ENCODE measurements at places on chromosomes 7 and 10. TPM values are rescaled to one million over a fixed set of nuclear protein-coding genes. Genes with fewer than 3 reads are reported as not detected.

GRCh38 chr7:81484261-81484660 is 285.6 kb downstream of the HGF start:
- no peak overlapping the region for H3K27ac ChIP-seq
- H3K4me3 ChIP-seq, result no peak overlapping the region
- no peaks in the 10 kb centered on the region for H3K27me3 ChIP-seq
- no peaks in the 10 kb centered on the region for H3K4me1 ChIP-seq

- H3K27ac ChIP-seq, result no peak overlapping the region
- no peak for DNase-seq
- peaks cover 3% of the 10 kb centered on the region for H3K36me3 ChIP-seq
- no peak overlapping the region for H3K4me3 ChIP-seq
- H3K27me3 ChIP-seq, result no peaks in the 10 kb centered on the region
These were observed 16.4 kb upstream of the ABCA13 start for GRCh38 chr7:48154792-48155413.

GRCh38 chr10:71659737-71660136 is 59.8 kb downstream of the C10orf105 start:
- DNase-seq, result no peak
- no peak overlapping the region for H3K4me3 ChIP-seq
- H3K27ac ChIP-seq, result no peak overlapping the region
- peaks cover 5% of the 10 kb centered on the region for H3K36me3 ChIP-seq
- H3K27me3 ChIP-seq, result peaks cover 2% of the 10 kb centered on the region
- H3K4me1 ChIP-seq, result peaks cover 21% of the 10 kb centered on the region

DNA sequence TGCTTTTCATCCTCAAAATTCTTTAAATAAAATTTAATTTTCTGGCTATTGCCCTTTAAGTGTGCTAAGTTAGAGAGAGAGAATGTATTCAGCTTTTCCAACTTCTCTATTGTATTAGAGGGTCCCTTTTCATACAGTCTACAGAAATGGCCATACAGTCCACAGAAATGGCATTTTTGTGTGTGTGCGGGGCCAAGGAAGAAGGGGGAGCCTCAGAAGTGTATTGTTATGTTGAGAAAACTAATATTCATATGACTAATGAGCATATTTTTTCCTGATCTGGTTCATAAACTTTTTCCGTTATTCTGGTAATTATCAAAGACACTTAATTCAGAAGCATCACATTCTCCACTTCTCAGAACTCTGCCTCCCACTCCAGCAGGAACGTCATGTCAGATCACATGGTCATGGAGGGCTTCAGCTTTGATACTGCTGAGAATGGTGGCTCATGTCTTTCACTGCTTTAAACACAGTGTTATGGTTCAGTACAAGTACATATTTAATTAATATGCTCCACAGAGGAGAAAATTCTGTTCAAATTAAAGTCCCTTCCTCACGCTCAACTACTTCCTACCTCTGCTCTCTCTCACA is 37.1 kb downstream of the ELMO1 start:
- H3K27ac ChIP-seq, result no peak overlapping the region
- H3K4me1 ChIP-seq, result no peaks in the 10 kb centered on the region
- no peak overlapping the region for H3K4me3 ChIP-seq
- H3K36me3 ChIP-seq, result peaks cover 7% of the 10 kb centered on the region

DNA sequence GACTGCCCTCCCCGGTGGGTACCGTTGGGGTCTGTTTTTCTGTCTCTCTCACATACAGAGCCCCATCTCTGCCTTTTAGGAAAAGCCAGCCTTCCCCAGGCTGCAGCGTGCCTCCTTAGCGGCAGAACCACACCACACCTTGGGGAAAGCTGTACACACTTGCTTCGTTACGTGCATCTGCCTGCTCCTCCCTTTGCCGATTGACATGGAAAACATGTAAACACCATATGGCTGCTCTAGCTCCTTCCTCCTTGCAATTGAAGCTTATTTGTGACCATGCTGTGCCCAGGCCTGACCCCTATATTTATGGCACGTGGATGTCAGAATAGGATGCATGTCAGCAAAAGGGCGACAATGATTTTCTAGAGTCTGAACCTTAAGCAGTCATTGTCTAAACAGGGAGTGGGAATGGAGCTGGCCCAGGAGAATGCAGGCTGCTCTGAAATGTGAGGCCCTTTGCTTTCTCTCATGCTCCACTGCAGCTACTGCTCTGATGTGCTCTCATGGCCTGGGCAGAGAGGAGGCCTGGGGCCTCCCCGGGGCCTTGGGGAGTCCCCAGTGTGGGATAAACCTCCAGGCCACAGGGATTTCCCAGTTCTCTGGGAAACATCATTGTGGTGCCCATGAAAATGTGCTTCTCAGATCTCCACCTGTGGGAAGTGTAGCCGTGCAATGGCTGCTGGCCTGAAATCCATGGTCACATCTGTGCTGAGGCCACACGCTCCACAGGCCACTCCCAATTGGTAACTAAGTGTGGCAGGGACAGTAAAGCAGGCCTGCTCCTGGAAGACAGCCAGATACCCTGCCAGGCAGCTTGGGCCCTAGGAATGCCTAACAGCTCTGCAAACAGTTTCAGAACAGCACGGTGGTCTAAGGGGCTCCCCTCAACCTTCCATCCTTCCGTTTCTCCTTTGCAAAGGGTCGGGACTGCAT is 18.6 kb downstream of the PDE6C start:
- no peaks in the 10 kb centered on the region for H3K36me3 ChIP-seq
- no peak for DNase-seq
- no peaks in the 10 kb centered on the region for H3K27me3 ChIP-seq
- H3K4me3 ChIP-seq, result no peak overlapping the region

GRCh38 chr7:77727936-77728701 is 31.9 kb downstream of the RSBN1L start:
- H3K36me3 ChIP-seq, result no peaks in the 10 kb centered on the region
- H3K27ac ChIP-seq, result no peak overlapping the region
- H3K4me3 ChIP-seq, result no peak overlapping the region
- no peaks in the 10 kb centered on the region for H3K27me3 ChIP-seq
- H3K4me1 ChIP-seq, result no peaks in the 10 kb centered on the region

CHRM2 gene
- total RNA-seq, result not detected

LEP gene
- total RNA-seq, result not detected

GRCh38 chr10:18312374-18313139 is 172.3 kb downstream of the CACNB2 start:
- no peak for DNase-seq
- H3K4me1 ChIP-seq, result no peaks in the 10 kb centered on the region
- H3K4me3 ChIP-seq, result no peak overlapping the region
- no peaks in the 10 kb centered on the region for H3K36me3 ChIP-seq

DNA sequence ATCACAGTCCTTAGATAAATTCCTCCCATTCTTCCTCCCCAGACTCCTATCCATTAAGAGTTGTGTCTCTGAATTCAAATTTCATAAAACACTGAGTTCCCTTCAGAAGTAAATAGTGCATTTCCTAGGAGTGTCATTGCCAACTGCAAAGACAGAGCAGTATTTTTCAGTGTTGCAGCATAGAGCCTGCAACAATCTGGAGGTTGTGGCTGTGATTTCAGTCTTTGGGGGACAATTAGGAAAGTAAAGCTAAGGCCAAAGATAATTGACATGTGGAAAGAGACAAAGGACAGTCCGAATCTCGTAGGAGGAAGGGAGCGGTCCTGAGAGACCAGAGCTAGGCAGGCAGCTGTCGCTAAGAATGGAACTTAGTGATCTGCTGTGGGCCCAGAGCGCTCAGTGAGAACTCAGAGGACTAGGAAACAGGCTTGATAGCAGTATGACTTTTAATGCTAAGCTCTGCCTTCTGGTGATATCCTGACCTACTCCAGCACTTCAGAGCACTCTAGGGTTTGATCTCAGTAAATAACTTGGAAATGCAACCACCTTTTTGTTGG is 46.2 kb downstream of the PRPF18 start:
- H3K4me3 ChIP-seq, result no peak overlapping the region
- H3K4me1 ChIP-seq, result peaks cover 1% of the 10 kb centered on the region
- no peaks in the 10 kb centered on the region for H3K36me3 ChIP-seq
- no peak overlapping the region for H3K27ac ChIP-seq
- DNase-seq, result no peak
- no peaks in the 10 kb centered on the region for H3K27me3 ChIP-seq

DNA sequence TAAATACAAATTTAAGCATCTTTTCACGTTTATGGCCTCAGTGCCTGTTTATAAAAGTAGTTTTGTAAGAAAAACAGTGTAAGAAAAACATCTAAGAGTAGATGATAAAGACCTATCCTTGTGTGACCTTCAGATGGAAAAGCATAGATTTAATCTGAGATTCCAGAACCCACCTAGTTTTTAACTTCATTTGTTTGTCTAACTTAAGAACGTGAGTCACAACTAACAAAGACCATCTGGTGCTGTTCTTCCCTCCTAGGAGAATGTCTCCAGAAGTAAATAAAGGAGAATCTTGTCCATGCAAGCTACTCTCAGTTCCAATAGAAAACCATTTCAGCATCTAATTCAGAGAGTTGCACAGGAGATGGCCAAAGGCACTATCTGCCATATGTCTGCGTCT is 265.4 kb upstream of the C7orf33 start:
- H3K27me3 ChIP-seq, result no peaks in the 10 kb centered on the region
- no peak overlapping the region for H3K27ac ChIP-seq
- no peak for DNase-seq
- H3K36me3 ChIP-seq, result peaks cover 6% of the 10 kb centered on the region
- peaks cover 4% of the 10 kb centered on the region for H3K4me1 ChIP-seq

NRG3 gene
- 1.6 TPM for total RNA-seq

DNA sequence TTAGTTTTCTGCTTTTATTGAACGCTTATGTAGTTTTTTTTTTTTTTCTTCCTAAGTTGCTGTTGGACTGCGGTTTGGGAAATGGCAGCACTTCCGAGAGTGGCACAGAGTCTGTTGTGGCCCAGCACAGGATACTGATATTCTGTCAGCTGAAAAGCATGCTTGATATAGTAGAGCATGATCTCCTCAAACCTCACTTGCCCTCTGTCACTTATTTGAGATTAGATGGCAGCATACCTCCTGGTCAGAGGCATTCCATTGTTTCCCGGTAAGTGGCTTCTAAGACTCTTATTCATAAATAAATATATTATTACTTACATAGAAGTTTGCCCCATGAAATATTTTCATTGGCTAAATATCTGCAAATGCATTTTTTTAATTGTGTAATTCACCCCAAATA is 101.1 kb downstream of the BTAF1 start:
- H3K27me3 ChIP-seq, result no peaks in the 10 kb centered on the region
- H3K4me1 ChIP-seq, result no peaks in the 10 kb centered on the region
- no peak overlapping the region for H3K27ac ChIP-seq
- H3K4me3 ChIP-seq, result no peak overlapping the region
- H3K36me3 ChIP-seq, result peaks cover 65% of the 10 kb centered on the region
- DNase-seq, result no peak

GRCh38 chr7:1666823-1667565 is 3.1 kb upstream of the ELFN1 start:
- no peaks in the 10 kb centered on the region for H3K36me3 ChIP-seq
- H3K4me3 ChIP-seq, result peak overlapping the region; percentile 34
- no peaks in the 10 kb centered on the region for H3K4me1 ChIP-seq
- peaks cover 51% of the 10 kb centered on the region for H3K27me3 ChIP-seq
- H3K27ac ChIP-seq, result no peak overlapping the region

- H3K4me1 ChIP-seq, result peaks cover 6% of the 10 kb centered on the region
- H3K27ac ChIP-seq, result no peak overlapping the region
- peak; percentile 52 for DNase-seq
- no peak overlapping the region for H3K4me3 ChIP-seq
- no peaks in the 10 kb centered on the region for H3K27me3 ChIP-seq
These were observed 12.1 kb downstream of the HKDC1 start for GRCh38 chr10:69232252-69232651.

HTRA1 gene
- total RNA-seq, result 11.1 TPM

DNA sequence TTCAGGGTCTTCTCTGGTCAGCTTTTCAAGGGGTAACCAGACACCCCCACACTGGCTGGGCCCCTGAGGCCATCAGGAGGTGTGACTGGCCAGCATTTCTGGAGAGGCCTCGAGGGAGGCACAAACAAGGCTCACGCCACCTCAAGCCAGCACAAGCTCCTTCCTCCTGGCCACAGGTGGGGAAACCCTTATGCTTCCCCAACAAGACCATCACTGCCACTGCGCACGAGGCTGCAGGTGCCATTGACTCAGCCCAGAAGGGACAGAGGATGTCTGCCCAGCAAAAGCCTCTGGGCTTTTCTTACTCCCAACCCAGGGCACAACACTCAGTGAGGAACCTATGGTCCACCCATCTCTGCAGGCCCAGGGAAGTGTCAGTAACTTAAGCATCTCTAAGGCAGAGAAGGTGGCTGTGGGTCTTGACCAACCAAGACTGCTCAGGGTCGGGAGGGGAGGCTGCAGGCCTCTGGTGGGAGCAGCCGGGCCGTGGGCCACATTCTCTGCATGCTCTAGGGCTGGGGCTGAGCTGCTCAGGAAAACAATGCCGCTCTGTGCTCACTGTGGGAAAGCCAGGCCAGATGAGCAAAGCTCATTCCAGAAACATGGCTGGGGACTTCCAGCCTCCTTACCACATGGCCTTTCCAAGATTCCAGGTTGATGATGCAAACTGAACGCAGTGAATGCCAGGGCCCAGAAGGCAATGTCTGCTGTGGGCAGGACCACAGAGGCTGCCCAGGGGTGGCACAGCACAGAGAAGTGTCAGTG is 24.2 kb upstream of the RASSF4 start:
- no peak overlapping the region for H3K27ac ChIP-seq
- no peaks in the 10 kb centered on the region for H3K27me3 ChIP-seq
- H3K4me3 ChIP-seq, result no peak overlapping the region
- H3K4me1 ChIP-seq, result no peaks in the 10 kb centered on the region
- DNase-seq, result peak; percentile 28

DNA sequence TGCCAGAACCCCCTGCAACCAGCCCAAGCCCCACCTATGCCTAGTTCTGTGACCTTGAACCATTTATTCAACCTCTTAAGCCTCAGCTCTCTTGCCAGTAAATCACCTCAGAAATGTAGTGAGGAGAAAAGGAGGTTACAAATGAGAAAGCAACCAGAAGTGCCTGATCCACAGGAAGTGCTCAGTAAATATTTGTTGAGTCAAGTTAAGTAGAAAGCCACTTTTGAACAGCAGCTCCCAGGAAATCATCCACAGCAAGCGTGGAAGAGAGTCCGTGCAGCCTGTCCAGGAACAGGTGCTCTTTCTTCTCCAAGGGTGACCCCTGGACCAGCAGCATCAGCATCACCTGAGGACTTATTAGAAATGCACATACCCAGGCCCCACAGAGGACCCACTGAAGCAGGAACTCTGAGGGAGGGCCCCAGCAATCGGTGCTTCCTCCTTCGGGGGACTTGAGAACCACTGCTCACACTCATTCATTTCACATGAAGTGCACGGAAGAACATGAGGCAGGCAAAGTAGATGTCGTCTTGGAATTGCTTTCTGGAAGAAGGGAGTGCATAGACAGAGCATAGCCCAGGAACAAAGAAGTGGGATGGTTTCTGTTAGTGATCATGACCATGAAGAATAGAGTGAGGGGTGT is 6.3 kb upstream of the C10orf71 start:
- H3K27me3 ChIP-seq, result no peaks in the 10 kb centered on the region
- H3K36me3 ChIP-seq, result no peaks in the 10 kb centered on the region
- no peak overlapping the region for H3K27ac ChIP-seq
- DNase-seq, result no peak

DNA sequence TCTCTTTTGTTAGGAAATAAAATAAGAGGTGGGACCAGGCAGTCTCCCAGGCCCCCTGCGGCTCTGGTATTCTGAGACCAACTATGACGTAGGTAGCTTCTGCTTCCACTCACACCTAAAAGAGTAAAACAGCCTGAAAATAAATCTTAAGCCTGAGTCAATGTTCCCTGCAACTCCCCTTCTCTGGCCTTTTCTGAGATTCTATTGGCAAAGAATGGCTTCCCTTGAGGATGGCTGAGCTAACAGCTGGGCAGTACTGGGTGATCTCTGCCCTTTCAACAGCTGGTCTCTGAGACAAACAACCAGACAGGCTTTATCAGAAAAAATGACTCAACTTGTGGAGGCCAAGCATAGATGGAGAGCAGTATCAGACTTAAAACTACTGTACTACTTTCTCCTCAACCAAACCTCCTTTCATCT is 58.7 kb downstream of the CREB3L2 start:
- H3K36me3 ChIP-seq, result peaks cover 13% of the 10 kb centered on the region
- H3K4me1 ChIP-seq, result peaks cover 2% of the 10 kb centered on the region
- no peak for DNase-seq
- H3K27me3 ChIP-seq, result no peaks in the 10 kb centered on the region
- no peak overlapping the region for H3K27ac ChIP-seq
- no peak overlapping the region for H3K4me3 ChIP-seq
